ENCODE measurements at places on chromosomes 6 and 20.

DNA sequence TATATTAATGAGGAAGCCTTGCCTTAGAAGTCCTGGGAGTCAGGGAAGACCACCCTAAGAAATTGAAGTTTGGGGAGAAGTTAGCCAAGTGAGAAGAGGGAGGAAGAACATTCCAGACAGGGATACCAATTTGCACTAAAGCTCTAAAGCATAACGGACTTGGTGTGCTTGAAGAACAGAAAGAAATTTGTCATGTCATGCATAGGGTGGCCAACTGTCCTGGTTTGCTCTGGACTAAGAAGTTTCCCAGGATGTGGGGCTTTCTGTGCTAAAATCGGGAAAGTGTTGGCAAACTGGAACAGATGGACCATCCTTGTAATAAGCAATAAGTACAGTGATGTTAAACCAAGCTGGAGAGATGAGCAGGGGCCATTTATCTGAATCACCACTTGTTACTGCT is 217.6 kb downstream of the ZNF217 start:
- DNase-seq = no peak

DNA sequence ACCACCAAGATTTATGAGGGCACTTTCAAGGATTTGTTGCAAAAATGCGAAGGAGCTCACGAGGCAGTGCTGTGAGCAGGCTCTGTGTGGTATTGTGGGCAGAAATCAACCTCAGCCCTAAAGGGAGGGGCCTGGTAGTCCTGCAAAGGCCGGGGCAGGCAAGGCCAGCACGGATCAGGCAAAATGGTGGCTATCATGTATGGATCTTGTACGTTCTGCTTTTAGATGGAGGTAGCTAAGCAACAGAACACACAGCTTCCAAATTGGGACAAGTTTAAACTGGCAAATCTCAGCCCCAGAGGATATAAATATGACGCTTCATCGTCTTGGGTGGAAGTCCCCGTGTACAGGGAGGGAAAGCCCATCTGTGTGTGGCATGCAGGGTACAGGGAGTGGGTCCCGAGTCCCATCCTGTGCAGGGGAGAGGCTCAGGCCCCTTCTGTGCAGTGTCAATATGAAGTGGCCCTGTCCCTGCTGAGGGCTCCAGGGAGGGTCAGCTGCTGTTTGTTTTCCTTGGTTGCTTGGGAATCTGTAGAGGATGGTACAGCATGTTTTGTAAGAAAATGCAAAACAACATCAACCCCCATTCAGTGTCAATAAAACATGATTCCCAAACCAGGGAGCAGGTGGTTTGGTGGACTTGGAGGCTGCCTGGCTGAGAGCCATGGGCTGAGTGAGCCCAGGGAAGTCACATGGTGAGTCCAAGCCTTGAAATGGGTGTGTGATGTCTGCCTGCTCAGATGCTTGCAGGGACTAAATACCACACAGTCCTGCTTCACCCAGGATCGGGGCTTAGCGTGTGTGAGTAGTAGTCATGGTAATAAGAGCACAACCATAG is 113.0 kb downstream of the SYCP2 start:
- no peak for DNase-seq

GRCh38 chr20:24469116-24469893 is at the start of gene SYNDIG1:
TSS of gene SYNDIG1 (plus strand) at chr20:24469629. CDS start at chr20:24543098, 73,469 bp downstream.
- DNase-seq = no peak

DNA sequence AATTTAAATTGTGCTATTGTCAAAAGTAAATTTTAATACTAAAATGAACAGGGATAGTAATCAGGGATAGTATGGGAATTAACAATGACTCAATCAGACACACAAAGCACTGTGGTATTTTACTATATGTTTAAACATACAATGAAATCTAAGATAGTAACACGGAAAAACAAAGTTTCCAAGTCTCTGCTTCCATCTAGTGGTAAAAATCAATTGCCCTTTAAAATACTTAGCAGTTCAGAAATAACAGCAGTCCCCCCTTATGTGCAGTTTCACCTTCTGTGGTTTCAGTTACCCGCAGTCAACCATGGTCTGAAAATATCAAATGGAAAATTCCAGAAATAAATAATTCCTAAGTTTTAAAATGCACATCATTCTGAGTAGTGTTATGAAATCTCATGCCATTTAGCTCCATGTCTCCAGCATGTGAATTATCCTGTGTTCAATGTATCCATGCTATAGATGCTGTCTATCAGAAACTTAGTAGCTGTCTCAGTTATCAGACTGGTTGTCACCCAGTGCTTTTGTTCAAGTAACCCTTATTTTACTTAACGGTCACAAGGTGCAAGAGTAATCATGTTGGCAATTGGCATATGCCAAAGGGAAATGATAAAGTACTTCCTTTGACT is 58.5 kb downstream of the AHI1 start:
- no peak for DNase-seq

GRCh38 chr20:36917943-36918342 is 33.6 kb downstream of the SAMHD1 start:
- no peak for DNase-seq

GRCh38 chr20:37081717-37082289 is 14.0 kb downstream of the RBL1 start:
- no peak for DNase-seq

GRCh38 chr20:47146686-47147085 is 209.8 kb downstream of the ZMYND8 start:
- DNase-seq = no peak

- no peak for DNase-seq
Measured at GRCh38 chr6:167831281-167831828, 4.6 kb downstream of the AFDN start.

DNA sequence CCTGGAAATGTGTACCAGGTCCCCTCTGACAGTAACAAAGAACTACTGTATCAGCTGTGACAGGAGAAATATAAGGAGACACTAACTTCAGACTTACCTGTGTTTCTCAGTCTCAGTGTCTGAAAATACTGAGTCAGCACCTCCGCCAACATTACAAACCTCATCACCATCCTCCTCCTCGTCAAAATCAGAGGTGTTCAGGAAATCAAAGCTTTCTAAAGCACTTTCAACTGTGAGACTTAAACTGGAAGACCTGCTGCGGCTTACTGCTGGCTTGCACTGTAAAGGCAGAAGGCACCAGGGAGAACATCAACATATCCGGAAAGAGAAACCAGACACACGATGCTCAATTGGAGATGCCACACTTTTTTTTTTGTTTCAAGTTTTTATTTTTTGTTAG is 40.3 kb upstream of the ARMH2 start:
- DNase-seq = no peak

- DNase-seq = no peak
Measured at GRCh38 chr20:36113036-36113435, 41.5 kb upstream of the EPB41L1 start.

- DNase-seq = peak; percentile 85
Measured at GRCh38 chr20:760751-761417, 7.4 kb downstream of the SLC52A3 start.

DNA sequence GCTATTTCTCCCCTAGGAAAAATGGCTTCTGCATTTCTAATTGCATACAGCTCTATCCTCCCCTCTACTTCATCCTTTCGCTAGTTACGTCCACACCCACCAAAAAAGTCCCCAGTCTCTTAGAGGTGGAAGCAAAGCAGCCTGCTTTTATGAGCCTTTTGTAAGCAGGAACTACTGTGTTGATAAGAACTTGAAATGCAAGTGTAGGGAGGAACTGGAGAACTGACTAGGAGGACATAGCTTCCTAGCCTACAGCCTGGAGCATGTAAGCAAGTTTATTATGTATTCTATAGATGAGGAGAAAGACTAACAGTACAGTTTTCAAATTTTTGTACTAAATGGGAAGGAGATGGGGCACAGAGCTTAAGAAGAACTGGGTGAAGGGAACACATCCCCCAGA is 10.3 kb downstream of the ARHGAP18 start:
- no peak for DNase-seq

DNA sequence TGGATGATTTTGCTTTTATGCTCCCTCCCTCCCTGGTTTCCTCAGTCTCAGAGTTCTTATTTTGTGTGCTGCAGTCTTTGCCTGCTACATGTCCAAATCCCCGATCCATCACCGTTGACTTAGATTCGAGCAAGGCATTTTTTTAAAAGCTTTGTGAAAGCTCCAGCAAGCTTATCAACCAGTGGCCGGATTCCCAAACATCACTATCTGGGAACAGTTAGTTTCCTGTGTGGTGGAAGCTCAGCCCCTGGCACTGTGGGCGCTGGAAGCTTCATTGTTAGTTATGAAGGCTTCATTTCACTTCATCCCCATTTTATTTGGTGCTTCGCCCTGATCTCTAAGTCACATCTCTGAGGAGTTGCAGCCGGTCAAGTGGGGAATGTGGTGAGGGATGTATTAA is 44.7 kb downstream of the DEK start:
- DNase-seq = no peak

DNA sequence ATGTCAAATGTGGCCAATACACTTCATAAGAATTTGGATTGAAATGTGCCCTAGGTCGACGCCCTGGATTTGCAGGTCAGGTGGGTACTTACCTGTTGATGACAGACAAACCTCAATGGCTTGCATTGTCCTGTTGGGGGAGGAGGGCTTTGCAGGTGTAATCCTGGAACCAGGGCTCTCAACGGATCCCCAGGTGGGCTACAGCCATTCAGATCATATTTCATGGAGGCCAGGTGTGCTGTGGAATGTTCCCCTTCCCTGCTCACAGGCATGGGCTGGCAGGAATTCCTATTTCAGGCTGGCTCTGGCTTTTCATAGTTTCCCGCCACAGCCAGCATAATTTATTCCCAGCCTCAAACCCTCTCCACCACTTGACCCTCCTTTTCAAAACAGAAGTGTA is 254.7 kb downstream of the SMOC2 start:
- no peak for DNase-seq

DNA sequence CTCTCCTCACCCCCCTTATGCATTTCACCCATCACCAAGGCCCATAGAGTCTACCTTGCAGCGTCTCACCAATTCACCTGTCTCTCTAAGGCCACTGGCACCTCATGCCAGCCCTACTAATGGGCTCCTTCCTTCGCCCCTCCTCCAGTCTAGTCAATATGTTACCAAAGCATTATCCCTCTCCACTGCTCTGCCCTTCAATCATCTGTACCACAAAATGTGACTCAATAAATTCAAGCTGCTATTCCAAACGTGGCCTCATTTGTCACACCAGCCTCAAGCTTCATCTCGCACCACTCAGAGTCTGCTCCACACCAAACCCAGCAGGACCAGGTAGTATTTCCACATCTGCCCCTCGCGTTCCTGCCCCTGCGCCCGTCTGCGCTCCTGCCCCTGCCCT is 21.8 kb upstream of the RPS6KA2 start:
- DNase-seq = no peak

DNA sequence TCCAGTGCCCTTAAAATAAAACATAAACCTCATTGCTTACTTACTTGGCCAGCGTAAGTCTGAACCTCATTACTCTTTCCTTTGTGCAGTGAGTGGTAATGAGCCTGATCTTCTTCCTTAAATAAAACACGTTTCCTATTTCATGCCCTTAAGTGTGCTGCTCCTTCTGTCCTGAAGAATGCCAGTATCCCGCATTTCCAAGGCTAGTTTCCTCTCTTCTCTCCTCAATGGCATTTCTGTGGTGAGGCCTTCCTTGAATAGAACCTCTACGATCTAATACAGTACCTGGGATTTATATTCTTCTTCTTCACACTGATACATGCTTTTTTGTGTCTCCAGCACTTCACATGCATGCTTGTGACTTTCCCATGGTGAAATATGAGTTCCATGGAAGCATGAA is 523.4 kb upstream of the CDH4 start:
- DNase-seq = no peak

DNA sequence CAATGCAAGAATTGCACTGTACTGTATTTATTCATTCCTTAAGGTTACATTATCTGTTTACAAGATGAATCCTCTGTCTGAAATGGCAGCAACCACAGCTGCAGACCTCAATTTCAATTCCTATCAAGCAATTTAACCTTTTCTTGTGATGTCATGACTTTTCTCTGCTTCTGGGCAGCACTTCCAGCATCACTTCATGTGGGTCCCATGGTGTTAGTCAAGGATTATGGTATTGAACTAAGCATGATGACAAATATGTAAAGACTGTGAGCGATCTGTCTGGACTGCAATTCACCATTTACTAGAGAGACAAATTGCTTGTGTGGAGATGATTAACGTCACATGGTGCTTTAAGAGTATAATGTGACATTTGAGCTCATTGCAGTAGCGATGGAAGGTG is 90.5 kb upstream of the CCN2 start:
- DNase-seq = no peak

GRCh38 chr6:136524339-136524935 is 25.8 kb downstream of the MAP7 start:
- DNase-seq = no peak

DNA sequence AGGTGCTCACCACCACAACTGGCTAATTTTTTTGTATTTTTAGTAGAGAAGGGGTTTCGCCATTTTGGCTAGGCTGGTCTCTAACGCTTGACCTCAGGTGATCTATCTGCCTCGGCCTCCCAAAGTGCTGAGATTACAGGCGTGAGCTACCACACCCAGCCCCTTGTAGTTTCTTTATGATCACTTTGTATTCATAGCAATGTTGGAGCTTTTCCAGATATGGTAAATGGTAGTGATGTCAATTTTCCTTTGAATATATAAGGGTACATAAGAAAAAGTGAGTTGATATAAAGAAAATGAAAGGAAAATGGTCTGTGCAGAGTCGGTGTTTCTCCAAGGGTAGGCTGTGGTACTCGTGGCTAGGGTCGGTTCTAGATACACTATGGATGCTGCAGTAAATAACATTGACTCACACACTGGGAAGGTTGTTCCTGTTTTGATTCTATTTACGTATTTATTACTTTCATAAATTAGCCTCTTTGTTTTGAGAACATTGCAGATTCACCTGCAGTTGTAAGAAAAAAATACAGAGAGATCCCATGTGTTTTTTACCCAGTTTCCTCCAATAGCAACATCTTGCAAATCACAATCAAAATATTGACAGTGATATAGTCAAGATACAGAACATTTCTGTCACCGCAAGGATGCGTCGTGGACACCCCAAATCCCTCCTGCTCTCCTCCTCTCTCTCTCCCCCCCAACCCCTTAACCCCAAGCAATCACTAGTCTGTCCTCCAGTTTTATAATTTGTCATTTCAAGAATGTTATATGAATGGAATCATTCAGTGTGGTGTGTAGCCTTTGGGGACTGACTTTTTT is 2.5 kb downstream of the ZNF831 start:
- peak; percentile 52 for DNase-seq

GRCh38 chr6:116483616-116484015 is 22.4 kb downstream of the CALHM6 start:
- no peak for DNase-seq

DNA sequence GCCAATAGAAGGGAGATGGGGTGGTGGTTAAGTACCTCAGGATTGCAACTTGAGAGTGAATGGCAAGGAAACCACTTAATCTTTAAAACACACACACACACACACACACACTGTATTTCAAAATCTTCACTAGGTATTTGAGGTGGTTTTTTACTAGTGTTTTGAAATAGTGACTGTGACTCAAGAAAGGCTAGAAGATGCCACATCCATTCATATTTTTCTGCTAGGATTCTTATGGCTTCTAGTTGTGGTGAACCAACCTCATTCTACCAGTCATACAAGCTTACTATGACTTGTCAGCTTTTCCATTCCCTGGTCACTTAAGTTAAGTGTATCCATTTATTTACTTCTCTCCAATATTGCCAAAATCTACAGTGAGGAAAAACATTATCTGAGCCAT is 519.4 kb upstream of the JAG1 start:
- no peak for DNase-seq

GRCh38 chr6:157099912-157100593 is 223.3 kb downstream of the TMEM242 start:
- DNase-seq = no peak

- no peak for DNase-seq
Measured at GRCh38 chr6:137925141-137925698, 58.2 kb downstream of the TNFAIP3 start.

Data from activated CD8-positive, alpha-beta memory T cell treated with anti-CD3 and anti-CD28 coated beads, Interleukin-2, amount 50 U/mL, for 48 hours (primary cell).